ENCODE measurements at places on chromosomes 4 and X.

GRCh38 chrX:11579636-11580600 is 85.8 kb downstream of the ARHGAP6 start:
- no peak for DNase-seq

DNA sequence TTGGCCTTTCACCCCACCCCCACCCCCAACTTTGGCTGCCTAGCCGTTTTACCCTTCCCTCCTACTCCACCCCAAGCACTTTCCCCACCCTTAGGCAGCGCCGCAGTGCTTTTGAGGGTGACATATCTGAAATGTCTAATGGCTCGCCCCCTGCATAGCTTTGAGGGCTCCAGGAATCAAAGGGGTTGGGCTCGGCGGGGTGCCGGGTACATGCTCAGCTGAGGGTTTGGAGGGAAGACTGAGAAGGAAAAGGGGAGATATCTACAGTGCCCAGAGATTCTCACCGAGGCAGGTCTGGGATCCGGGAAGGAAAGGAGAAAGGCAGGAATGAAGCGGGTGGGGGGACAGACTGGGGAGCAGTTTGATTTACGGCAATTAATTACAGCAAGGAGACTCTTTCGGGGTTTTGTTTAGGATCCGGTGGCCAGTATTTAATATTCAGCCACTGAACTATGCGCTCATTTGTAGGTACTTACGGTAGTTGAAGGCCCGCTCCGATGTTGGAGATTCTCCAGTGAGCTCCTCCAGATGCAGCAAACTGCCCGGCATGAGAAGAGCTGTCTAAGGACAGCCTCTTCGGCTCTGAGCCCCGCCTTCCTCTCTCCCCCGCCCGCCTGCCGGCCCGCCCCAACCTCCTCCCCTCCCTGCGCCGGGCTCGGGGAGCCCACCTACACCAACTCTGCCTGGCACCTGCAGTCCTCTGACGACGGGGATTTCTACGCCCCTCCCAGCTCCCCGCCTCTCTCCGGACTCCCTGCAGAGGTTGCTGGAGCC is at the start of gene IGSF1:
Gene IGSF1, minus strand, starts transcription at position 569 of the 774 bp plus-strand sequence. CDS start 2,632 bp downstream, outside the sequence.
- no peak for DNase-seq

GRCh38 chr4:112196461-112196860 is 35.1 kb upstream of the AP1AR start:
- DNase-seq = no peak

GRCh38 chr4:37244583-37245390 is at the start of gene NWD2:
NWD2 (plus strand) TSS chr4:37244743; CDS start chr4:37245068, 325 bp downstream.
- DNase-seq = no peak

GRCh38 chrX:43108828-43109227 is 330.9 kb upstream of the PPP1R2C start:
- DNase-seq = no peak

DNA sequence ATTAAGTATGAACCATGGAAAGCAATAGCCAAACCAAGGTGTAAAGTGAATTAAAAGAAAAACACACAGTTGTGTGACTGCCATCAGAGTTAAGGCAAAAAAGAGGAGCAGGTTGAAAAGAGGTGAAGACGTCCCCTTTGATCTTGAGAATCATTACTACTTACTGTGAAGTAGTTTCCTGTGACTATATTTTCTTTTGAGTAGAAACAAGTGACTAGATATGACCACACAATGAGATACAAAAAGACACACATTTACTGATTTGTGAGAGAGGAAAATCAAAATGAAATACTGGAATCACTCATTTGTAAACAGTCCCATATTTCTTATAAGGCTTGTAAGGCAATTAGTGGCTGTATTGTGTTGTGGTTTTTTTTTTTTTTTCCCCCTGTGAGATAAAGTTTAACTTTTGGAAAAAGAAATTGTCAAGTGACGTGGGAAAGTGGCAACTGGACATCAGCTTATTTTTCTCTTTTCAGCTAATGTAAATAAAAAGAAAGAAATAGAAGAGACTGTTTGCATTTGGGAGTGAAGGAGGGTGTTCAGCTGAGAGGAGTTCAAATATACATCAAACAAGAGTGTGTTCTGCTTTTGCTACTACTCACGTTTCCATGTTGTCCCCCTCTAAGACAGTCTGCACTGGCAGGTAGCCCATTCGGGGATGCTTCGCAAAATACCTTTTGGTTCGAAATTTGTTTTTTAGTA is 106.4 kb upstream of the FTHL17 start:
- no peak for DNase-seq

Data from HFFc6 (cell line).